ENCODE measurements at places on chromosomes 12 and 14.

DNA sequence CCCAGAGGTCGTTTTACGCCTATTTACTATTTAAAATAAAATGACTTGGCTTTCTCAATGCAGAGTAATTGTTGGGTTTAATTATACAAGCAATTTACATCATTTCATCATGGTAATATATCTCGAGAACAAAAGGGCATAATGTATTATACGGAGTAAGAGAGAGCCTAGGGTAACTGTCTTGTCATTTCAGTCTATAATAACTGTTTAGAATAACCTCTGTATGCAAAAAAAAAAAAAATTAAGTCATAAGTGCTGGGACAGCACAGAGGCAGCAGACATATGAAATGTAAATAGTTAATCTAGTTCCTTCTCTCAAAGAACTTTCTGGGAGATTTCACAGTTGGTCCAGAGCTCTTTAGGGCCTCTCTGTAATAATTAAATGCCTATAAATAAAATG, 284.9 kb downstream of the TMTC2 start:
- H3K36me3 ChIP-seq: no peaks in the 10 kb centered on the region
- no peak overlapping the region for H3K4me3 ChIP-seq
- H3K27me3 ChIP-seq: no peaks in the 10 kb centered on the region
- no peak overlapping the region for H3K27ac ChIP-seq
- no peak for DNase-seq
- H3K4me1 ChIP-seq: no peaks in the 10 kb centered on the region

DNA sequence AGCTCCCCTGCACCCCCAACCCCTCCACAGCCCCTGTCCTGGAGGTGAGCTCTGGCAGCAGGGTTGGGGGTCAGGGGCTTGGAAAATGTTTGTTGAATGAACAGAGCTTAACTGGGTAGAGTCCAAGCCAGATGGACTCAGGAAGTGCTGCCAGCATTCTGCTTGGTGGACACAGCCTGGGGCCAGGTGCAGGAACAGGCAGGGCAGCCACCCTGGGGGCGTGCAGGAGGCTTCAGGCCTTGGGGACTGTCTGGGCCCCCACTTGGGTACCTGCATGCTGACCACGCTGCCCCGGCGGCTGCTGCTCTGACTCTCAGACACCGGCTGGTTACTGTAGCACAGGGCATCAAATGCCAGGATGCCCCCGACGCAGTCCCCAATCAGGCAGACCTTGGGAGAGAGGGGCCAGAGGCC, 15.7 kb downstream of the ARL6IP4 start:
- H3K36me3 ChIP-seq: no peaks in the 10 kb centered on the region
- H3K27ac ChIP-seq: no peak overlapping the region
- H3K4me3 ChIP-seq: no peak overlapping the region

- H3K4me3 ChIP-seq: no peak overlapping the region
- H3K4me1 ChIP-seq: peaks cover 2% of the 10 kb centered on the region
- no peak overlapping the region for H3K27ac ChIP-seq
- DNase-seq: no peak
- H3K36me3 ChIP-seq: no peaks in the 10 kb centered on the region
- peaks cover 29% of the 10 kb centered on the region for H3K27me3 ChIP-seq
These were observed 113.3 kb downstream of the ADGRD1 start for GRCh38 chr12:131066886-131067490.

- H3K36me3 ChIP-seq: peaks cover 58% of the 10 kb centered on the region
- H3K4me1 ChIP-seq: no peaks in the 10 kb centered on the region
- H3K4me3 ChIP-seq: no peak overlapping the region
- H3K27ac ChIP-seq: no peak overlapping the region
- H3K27me3 ChIP-seq: no peaks in the 10 kb centered on the region
- no peak for DNase-seq
These were observed 17.8 kb downstream of the UTP20 start for GRCh38 chr12:101297661-101298060.

GRCh38 chr12:74957231-74957630, 252.4 kb downstream of the KCNC2 start:
- H3K36me3 ChIP-seq: no peaks in the 10 kb centered on the region
- H3K27ac ChIP-seq: no peak overlapping the region
- no peaks in the 10 kb centered on the region for H3K27me3 ChIP-seq
- no peaks in the 10 kb centered on the region for H3K4me1 ChIP-seq

DNA sequence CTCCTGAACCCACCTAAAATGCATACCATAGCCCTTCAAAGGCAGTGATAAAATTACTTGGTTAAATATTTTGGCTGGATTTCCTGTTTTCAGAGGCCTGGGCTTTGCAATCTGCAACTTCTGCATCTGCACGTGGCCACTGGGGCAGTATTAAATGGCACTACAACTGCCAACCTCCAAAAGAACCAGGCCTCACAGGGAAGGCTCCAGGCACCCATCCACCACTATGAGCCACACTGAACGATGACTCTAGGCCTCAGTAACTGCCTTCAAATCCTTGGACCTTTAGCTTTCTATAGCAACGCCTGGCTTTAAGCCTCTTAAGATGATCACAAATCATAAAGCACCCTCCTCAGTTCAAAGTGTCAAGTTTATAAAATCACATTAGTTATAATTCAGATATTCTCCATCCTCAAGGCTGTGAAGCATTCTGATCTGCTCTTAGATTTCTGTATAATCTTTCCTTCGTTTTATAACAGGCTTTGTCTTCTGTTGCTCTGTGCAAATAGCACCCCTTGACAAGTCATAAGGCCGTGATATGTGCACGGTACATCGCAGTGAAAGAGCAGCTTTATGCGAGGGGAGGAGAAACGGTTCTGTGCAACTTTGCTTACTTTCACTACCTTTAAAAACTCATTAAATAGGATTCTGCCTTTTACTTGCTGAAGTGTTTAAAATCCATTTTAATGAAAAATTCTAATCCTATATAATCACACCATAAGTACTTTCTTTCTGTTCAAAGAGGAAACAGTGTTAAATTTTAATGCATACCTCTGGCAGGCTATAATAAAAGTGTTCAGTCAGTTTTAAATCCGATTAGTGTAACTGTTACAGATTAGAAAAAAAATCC, 196.4 kb upstream of the G2E3 start:
- no peak overlapping the region for H3K27ac ChIP-seq
- no peaks in the 10 kb centered on the region for H3K36me3 ChIP-seq
- H3K4me3 ChIP-seq: no peak overlapping the region

- no peaks in the 10 kb centered on the region for H3K27me3 ChIP-seq
- H3K4me3 ChIP-seq: no peak overlapping the region
- no peaks in the 10 kb centered on the region for H3K36me3 ChIP-seq
- H3K4me1 ChIP-seq: no peaks in the 10 kb centered on the region
These were observed 313.0 kb downstream of the NAV3 start for GRCh38 chr12:78143717-78144116.

DNA sequence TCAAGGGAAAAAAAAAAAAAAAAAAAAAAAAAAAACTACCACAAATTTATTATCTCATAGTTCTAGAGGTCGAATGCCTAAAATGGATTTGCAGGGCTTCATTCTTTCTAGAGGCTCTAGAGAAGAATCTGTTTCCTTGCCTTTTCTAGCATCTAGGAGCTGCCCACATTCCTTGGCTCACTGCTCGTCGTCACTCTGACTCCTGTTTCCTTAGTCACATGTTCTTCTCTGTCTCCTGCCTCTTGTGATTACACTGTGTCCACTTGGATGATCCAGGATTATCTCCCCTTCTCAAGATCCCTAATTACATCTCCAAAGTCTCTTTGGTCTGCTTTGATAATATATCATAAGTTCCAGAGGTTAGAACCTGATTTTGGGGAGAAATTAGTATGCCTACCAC, 88.7 kb downstream of the HECTD1 start:
- peaks cover 75% of the 10 kb centered on the region for H3K36me3 ChIP-seq
- DNase-seq: no peak
- H3K4me3 ChIP-seq: no peak overlapping the region
- no peak overlapping the region for H3K27ac ChIP-seq
- H3K4me1 ChIP-seq: peaks cover 7% of the 10 kb centered on the region

DNA sequence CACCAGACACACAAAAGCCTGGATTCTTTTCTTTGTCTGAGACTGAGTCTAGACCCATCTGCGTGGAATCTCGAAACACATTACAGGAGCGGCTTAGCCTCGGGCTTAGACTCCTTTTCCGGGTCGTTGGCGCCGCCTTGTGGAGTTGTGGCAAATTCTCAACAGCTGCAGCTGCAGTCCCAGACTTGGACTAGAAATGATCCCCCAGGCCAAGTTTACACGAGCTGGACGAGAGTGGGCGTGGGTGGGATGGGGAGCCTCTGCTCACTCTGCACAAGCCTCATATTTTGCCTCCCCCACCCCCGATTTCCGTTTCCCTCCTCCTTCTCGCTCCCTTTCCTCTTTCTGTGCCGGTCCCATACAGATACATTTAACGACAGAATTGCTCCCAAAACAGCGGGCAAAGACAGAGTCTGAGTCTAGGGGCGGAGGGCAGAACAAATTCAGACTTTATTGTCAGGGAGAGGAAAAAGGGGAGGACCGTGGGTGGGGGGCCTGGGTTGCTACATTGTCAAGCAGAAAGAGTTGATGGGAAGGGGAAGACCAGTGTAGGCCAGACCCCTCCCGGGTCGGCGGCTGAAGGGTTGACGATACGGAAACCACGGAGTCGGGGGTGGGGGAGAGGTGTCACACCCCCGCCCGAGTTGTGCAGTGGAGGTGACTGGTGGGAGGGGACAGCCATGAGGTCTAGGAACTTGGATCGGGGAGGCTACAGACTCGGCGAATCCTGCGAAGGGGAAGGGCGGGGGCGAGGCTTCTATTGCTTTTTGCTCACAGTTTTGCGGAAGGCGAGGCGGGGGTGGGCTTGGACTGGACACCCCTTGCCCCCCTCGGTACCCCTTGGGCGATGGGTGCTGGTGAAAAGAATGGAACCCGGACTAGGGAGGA, 4.7 kb upstream of the GPR84 start:
- H3K4me1 ChIP-seq: peaks cover 27% of the 10 kb centered on the region
- DNase-seq: peak; percentile 84
- H3K27ac ChIP-seq: no peak overlapping the region
- H3K4me3 ChIP-seq: peak overlapping the region; percentile 18

- H3K4me3 ChIP-seq: no peak overlapping the region
- H3K27ac ChIP-seq: no peak overlapping the region
- H3K36me3 ChIP-seq: no peaks in the 10 kb centered on the region
- DNase-seq: no peak
- H3K27me3 ChIP-seq: peaks cover 19% of the 10 kb centered on the region
- no peaks in the 10 kb centered on the region for H3K4me1 ChIP-seq
These were observed 13.2 kb upstream of the MARK3 start for GRCh38 chr14:103372017-103372416.

GRCh38 chr12:57208631-57209282, 7.8 kb upstream of the NXPH4 start:
- H3K27ac ChIP-seq: no peak overlapping the region
- peaks cover 6% of the 10 kb centered on the region for H3K27me3 ChIP-seq
- H3K4me1 ChIP-seq: peaks cover 5% of the 10 kb centered on the region
- H3K36me3 ChIP-seq: peaks cover 11% of the 10 kb centered on the region
- H3K4me3 ChIP-seq: no peak overlapping the region
- no peak for DNase-seq

- peak overlapping the region; percentile 40 for H3K4me3 ChIP-seq
- H3K36me3 ChIP-seq: peaks cover 66% of the 10 kb centered on the region
- peaks cover 75% of the 10 kb centered on the region for H3K4me1 ChIP-seq
- H3K27ac ChIP-seq: no peak overlapping the region
- no peak for DNase-seq
These were observed 6.6 kb downstream of the MAX start for GRCh38 chr14:65095633-65096205.
